ENCODE measurements at places on chromosomes 12 and 14. TPM values are rescaled to one million over a fixed set of nuclear protein-coding genes. Genes with fewer than 3 reads are reported as not detected.

KRT3 gene
- not detected for total RNA-seq

GRCh38 chr12:13379531-13380188, 183.1 kb downstream of the EMP1 start:
- no peak for DNase-seq
- H3K27me3 ChIP-seq = peaks cover 25% of the 10 kb centered on the region
- H3K4me3 ChIP-seq = no peak overlapping the region
- H3K4me1 ChIP-seq = no peaks in the 10 kb centered on the region

GRCh38 chr12:69688471-69689427, 10.4 kb downstream of the BEST3 start:
- H3K4me1 ChIP-seq = peaks cover 11% of the 10 kb centered on the region
- H3K36me3 ChIP-seq = no peaks in the 10 kb centered on the region
- DNase-seq = peak; percentile 29
- H3K4me3 ChIP-seq = no peak overlapping the region
- H3K27ac ChIP-seq = no peak overlapping the region
- peaks cover 22% of the 10 kb centered on the region for H3K27me3 ChIP-seq

DNA sequence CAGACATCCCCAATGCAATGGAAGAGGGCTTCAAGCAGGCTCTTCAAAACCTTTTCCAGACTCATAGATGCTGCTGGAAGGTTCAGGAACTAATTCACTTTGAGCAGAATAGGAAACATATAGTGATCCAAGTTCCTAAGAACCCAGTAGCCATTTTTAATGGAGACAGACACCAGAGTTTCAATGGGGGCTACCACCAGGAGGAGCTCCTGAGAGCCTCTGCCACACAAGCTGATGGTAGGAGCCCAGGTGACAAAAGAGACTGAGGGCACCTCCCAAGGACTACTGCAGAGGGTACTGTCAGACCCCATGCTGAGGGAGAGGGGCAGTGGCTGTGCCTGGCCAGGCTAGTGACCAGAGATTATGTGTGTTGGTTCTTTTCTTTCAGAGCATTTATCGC, 45.9 kb downstream of the IFNG start:
- H3K36me3 ChIP-seq = no peaks in the 10 kb centered on the region
- DNase-seq = peak; percentile 64
- peaks cover 25% of the 10 kb centered on the region for H3K4me1 ChIP-seq
- H3K4me3 ChIP-seq = no peak overlapping the region
- H3K27me3 ChIP-seq = no peaks in the 10 kb centered on the region

GRCh38 chr12:66164349-66164821, 5.4 kb downstream of the TMBIM4 start:
- peaks cover 30% of the 10 kb centered on the region for H3K36me3 ChIP-seq
- no peak for DNase-seq
- peaks cover 59% of the 10 kb centered on the region for H3K4me1 ChIP-seq
- peak overlapping the region; percentile 62 for H3K4me3 ChIP-seq
- H3K27me3 ChIP-seq = no peaks in the 10 kb centered on the region

- no peak overlapping the region for H3K4me3 ChIP-seq
- H3K36me3 ChIP-seq = no peaks in the 10 kb centered on the region
- H3K4me1 ChIP-seq = peaks cover 22% of the 10 kb centered on the region
- H3K27me3 ChIP-seq = peaks cover 2% of the 10 kb centered on the region
- no peak overlapping the region for H3K27ac ChIP-seq
These were observed 89.6 kb downstream of the DAAM1 start for GRCh38 chr14:59278111-59278510.

CIROP gene
- not detected for total RNA-seq

Measured in activated T-cell treated with anti-CD3 and anti-CD28 coated beads, Interleukin-2, amount 50 U/mL, for 72 hours (primary cell).